HCT116 (cell line): ENCODE measurements at places on chromosomes 12 and 14. TPM values are rescaled to one million over a fixed set of nuclear protein-coding genes. Genes with fewer than 3 reads are reported as not detected.

- no peaks in the 10 kb centered on the region for H3K4me1 ChIP-seq
- no peak for DNase-seq
- no peaks in the 10 kb centered on the region for H3K27me3 ChIP-seq
- H3K27ac ChIP-seq: no peak overlapping the region
- no peak overlapping the region for H3K4me3 ChIP-seq
Observed at GRCh38 chr14:63598807-63599206, 42.9 kb downstream of the WDR89 start.

- no peak overlapping the region for H3K27ac ChIP-seq
- H3K27me3 ChIP-seq: no peaks in the 10 kb centered on the region
- DNase-seq: peak; percentile 19
- H3K4me3 ChIP-seq: no peak overlapping the region
Observed at GRCh38 chr12:100927826-100928225, 133.2 kb downstream of the ANO4 start.

DNA sequence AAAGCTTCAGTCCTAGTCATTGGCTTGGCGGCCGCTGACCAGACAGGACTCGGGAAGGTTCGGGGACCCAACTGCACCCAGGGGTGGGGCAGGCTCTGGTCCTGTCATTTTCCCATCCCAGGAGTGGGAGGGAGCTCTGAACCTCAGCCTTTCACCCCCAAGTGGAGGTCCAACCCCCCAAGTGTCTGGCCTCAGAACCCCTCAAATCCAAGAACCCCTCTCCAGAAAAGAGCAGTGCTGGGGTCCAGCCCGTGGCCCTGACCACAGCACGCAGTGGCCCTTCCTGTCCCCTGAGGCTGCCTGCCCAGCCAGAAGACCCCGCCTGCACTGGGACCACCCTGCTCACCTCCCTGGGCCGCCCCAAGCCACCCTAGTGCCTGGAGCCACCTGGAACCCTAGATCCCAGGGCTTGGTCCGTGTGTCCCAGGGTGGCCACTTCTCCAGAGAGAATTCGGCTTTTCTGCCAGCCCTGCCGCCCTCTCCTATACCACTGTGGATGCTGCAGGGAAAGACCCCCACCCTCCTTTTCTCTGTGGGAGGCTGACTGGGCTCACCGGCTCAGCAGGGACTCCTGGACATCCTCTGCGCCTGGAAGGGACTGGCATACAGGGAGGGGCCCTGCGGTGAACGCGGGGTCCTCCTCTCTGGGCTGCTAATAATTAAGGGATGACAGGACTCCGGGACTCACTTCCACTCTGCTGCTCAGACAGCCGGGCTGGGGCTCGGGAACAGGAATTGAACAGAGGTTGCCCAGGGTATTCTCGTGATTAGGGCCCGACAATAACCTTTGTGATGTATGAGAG, 326.9 kb upstream of the SFSWAP start:
- H3K27ac ChIP-seq: no peak overlapping the region
- DNase-seq: no peak
- H3K4me3 ChIP-seq: no peak overlapping the region
- no peaks in the 10 kb centered on the region for H3K36me3 ChIP-seq
- H3K27me3 ChIP-seq: peaks cover 6% of the 10 kb centered on the region; the same call in 1 of the 2 replicates

GRCh38 chr14:75738192-75738591, 77.1 kb downstream of the TTLL5 start:
- no peaks in the 10 kb centered on the region for H3K36me3 ChIP-seq
- no peak overlapping the region for H3K27ac ChIP-seq
- H3K4me1 ChIP-seq: no peaks in the 10 kb centered on the region
- no peak for DNase-seq

DNA sequence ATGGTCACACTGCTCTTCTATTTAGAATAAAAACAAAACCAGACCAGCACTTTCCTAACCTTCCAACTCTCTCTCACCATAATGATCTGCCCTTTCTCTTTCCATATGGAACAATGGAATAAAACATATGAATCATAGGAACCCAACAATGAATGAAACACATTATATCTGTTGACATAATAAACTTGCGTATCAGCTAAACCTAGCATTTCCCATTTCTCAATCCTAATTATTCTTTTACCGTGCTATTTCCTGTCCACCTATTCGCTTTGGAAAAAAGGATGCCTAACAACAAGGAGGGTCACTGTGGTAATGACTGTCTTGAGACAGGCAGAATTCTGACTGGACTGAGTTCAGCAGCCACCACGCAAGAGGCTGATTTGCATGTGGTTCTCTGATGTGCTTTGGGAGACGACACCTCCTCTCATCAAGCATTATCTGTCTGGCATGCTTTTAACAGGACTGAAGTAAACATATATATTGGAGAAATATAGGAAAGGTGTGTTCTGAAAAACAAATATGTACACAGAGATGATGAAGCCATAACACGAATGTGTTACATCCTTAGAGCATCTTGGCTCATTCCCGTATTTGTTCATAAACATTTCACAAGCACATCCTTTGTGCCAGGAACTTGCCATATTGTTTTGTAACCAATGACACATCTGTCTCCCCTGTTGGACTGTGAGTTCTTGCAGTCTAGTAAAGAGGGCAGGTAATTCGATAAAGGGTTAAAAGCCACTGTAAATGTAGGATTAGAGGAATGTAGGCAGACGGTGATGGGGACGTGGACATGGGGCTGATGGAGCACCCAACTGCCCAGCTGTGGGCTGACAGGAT, 87.7 kb downstream of the PTPRB start:
- no peaks in the 10 kb centered on the region for H3K36me3 ChIP-seq
- no peak overlapping the region for H3K27ac ChIP-seq
- H3K4me3 ChIP-seq: no peak overlapping the region
- no peaks in the 10 kb centered on the region for H3K27me3 ChIP-seq
- DNase-seq: no peak

GRCh38 chr12:121064116-121064515, 25.1 kb upstream of the OASL start:
- no peak overlapping the region for H3K27ac ChIP-seq
- H3K4me1 ChIP-seq: peaks cover 5% of the 10 kb centered on the region; the same call in 1 of the 2 replicates
- DNase-seq: no peak
- H3K36me3 ChIP-seq: no peaks in the 10 kb centered on the region
- H3K4me3 ChIP-seq: no peak overlapping the region
- H3K27me3 ChIP-seq: no peaks in the 10 kb centered on the region

- no peaks in the 10 kb centered on the region for H3K4me1 ChIP-seq
- no peaks in the 10 kb centered on the region for H3K27me3 ChIP-seq
- no peak overlapping the region for H3K4me3 ChIP-seq
Observed at GRCh38 chr14:33682760-33683159, 268.1 kb downstream of the EGLN3 start.

DNA sequence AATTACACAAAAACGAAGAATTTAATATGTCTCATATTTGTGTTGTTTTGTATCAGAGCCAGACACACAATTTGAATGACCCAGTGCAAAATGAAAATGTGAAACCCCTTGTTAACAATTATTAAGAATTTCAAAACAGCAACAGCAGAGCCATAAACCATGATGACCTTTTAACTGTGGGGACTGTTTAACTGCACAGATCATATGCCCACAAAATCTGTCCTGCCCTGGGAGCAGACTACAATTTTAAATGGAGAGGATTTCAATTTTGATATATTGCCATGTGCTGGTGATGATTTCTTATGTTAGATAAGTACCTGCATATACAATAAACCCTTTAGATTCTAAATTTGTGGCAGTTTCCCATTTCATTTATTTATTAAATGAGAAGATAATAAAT, 455.5 kb upstream of the MGAT4C start:
- no peak for DNase-seq
- H3K27ac ChIP-seq: peak overlapping the region; percentile 54; the same call in 1 of the 2 replicates
- no peaks in the 10 kb centered on the region for H3K27me3 ChIP-seq
- no peaks in the 10 kb centered on the region for H3K36me3 ChIP-seq

- H3K36me3 ChIP-seq: no peaks in the 10 kb centered on the region; the same call in 1 of the 2 replicates
- H3K27ac ChIP-seq: peak overlapping the region; percentile 80
- peaks cover 52% of the 10 kb centered on the region for H3K4me1 ChIP-seq
- DNase-seq: no peak
- no peaks in the 10 kb centered on the region for H3K27me3 ChIP-seq
Observed at GRCh38 chr14:95533822-95534221, 1.0 kb upstream of the GLRX5 start.

DNA sequence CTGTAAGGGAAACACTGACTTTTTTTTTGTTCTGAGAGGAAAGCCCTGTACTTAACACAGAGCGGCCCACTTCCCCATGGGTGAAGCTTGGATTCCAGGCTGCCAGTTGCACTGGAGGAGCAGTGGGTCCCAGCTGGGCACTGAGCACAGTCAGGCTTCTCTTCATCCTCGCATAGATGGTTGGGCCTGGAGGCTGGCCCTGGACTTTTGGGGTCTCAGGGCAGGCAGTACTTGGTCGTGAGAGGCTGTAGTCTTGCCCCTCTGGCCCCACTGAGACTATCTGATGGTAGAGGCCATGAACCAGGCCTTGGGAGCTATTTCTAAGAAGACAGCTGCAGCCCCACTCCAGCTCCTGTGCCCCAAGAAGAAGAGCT, 6.2 kb upstream of the LHX5 start:
- H3K36me3 ChIP-seq: no peaks in the 10 kb centered on the region
- peaks cover 27% of the 10 kb centered on the region for H3K27me3 ChIP-seq
- no peak overlapping the region for H3K4me3 ChIP-seq
- no peak overlapping the region for H3K27ac ChIP-seq
- DNase-seq: no peak
- no peaks in the 10 kb centered on the region for H3K4me1 ChIP-seq

GRCh38 chr12:57488402-57489156, 711 bp downstream of the MARS1 start:
- peak overlapping the region; percentile 68 for H3K27ac ChIP-seq
- H3K4me1 ChIP-seq: peaks cover 14% of the 10 kb centered on the region; the same call in 1 of the 2 replicates
- peaks cover 35% of the 10 kb centered on the region for H3K36me3 ChIP-seq
- no peak for DNase-seq
- H3K4me3 ChIP-seq: peak overlapping the region; percentile 97

DNA sequence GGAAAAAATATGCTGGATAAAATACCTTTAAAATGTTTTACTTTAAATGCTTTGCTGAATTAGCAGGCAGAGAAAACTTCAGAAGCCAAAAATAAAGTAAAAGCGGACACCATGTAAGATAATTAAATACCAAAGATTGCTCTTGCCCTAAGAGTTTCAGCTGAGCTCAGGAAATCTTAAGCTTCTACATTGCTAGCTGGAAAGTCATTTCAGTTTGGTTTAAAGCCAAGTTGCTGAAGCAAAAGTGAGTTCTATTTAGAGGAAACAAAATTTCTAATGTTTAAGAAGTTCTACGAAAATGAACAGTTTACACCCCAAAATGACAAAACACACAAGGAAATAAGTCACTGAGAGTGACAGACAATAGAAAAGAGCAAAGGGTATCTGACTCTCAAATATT, 310.0 kb downstream of the ADAMTS20 start:
- no peak for DNase-seq
- no peaks in the 10 kb centered on the region for H3K27me3 ChIP-seq
- H3K4me1 ChIP-seq: no peaks in the 10 kb centered on the region
- no peak overlapping the region for H3K27ac ChIP-seq
- no peak overlapping the region for H3K4me3 ChIP-seq
- H3K36me3 ChIP-seq: no peaks in the 10 kb centered on the region

DNA sequence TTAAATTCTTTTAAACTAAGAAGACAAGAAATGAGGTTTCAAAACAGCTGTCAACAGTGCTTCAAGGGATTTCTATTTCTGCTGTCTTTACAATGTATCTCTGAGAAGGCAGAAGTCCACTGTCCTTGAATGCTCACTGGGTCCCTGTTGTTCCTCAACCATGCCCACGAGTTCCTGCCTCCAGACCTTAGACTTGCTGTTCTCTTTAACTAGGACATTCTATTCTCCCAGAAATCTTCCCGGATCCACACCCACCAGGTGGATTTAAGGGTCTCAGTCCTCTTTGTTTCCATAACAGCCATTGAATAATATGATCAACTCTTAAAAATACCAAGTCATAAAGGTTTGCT, 6.7 kb upstream of the SLC41A2 start:
- no peaks in the 10 kb centered on the region for H3K27me3 ChIP-seq
- DNase-seq: no peak
- peaks cover 4% of the 10 kb centered on the region for H3K4me1 ChIP-seq
- H3K4me3 ChIP-seq: no peak overlapping the region
- no peak overlapping the region for H3K27ac ChIP-seq

GRCh38 chr12:27186022-27186839, 57.9 kb upstream of the STK38L start:
- no peaks in the 10 kb centered on the region for H3K27me3 ChIP-seq
- H3K27ac ChIP-seq: no peak overlapping the region

Gene CLEC2B
- total RNA-seq: not detected

DNA sequence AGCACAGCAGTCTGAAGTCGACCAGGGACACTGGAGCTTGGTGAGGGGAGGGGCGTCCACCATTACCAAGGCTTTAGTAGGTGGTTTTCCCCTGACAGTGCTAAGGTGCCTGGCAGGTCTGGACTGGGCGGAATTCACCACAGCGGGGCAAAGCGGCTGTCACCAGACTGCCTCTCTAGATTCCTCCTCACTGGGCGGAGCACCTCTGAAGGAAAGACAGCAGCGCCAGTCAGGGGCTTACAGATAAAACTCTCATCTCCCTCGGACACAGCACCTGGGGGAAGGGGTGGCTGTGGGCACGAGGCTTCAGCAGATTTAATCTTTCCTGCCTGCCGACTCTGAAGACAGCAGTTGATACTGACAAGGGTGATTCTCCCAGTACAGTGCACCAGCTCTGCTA, 39.1 kb downstream of the DDHD1 start:
- H3K36me3 ChIP-seq: no peaks in the 10 kb centered on the region
- no peak overlapping the region for H3K4me3 ChIP-seq
- DNase-seq: no peak
- H3K27ac ChIP-seq: no peak overlapping the region
- no peaks in the 10 kb centered on the region for H3K4me1 ChIP-seq
- H3K27me3 ChIP-seq: no peaks in the 10 kb centered on the region

Gene LRRC43
- not detected for total RNA-seq

- no peak for DNase-seq
- H3K4me1 ChIP-seq: no peaks in the 10 kb centered on the region
- H3K36me3 ChIP-seq: no peaks in the 10 kb centered on the region
- no peak overlapping the region for H3K4me3 ChIP-seq
- no peaks in the 10 kb centered on the region for H3K27me3 ChIP-seq
Observed at GRCh38 chr14:85178864-85179263, 351.1 kb upstream of the FLRT2 start.

Gene SSPN
- 0.17 TPM for total RNA-seq

GRCh38 chr12:58224536-58225105, 283.3 kb downstream of the ATP23 start:
- H3K4me1 ChIP-seq: no peaks in the 10 kb centered on the region
- no peaks in the 10 kb centered on the region for H3K36me3 ChIP-seq
- H3K27ac ChIP-seq: no peak overlapping the region

Gene SLC6A12
- 0.64 TPM for total RNA-seq

GRCh38 chr12:30002677-30003076, 218.9 kb upstream of the TMTC1 start:
- no peak overlapping the region for H3K4me3 ChIP-seq
- no peaks in the 10 kb centered on the region for H3K36me3 ChIP-seq
- H3K4me1 ChIP-seq: no peaks in the 10 kb centered on the region
- no peaks in the 10 kb centered on the region for H3K27me3 ChIP-seq
- no peak for DNase-seq

DNA sequence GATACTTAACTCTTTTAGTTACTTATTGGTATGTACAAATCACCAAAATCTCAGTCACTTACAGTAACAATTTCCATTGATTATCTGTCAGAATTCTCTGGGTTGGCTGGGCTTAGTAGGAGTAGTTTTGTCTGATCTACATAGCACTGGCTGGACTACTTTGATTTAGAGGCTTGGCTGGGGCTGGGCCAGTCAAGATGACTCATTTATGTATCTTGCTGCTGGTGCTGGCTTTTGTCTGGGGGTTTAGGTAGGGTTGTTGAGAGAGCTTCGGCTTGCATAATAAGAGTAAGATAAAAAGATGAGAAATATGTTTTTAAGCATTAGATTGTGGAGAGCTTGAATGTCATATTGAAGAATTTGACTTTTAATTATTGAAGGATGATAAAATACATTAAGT, 1093.7 kb downstream of the SLC6A15 start:
- DNase-seq: no peak
- H3K36me3 ChIP-seq: no peaks in the 10 kb centered on the region

GRCh38 chr12:77947330-77947729, 116.6 kb downstream of the NAV3 start:
- peak overlapping the region; percentile 37; the same call in 1 of the 2 replicates for H3K27ac ChIP-seq
- peaks cover 27% of the 10 kb centered on the region for H3K4me1 ChIP-seq
- H3K36me3 ChIP-seq: no peaks in the 10 kb centered on the region
